T-cell (primary cell): ENCODE measurements at places on chromosomes 3 and 15. TPM values are rescaled to one million over a fixed set of nuclear protein-coding genes. Genes with fewer than 3 reads are reported as not detected.

- no peaks in the 10 kb centered on the region for H3K27me3 ChIP-seq
- DNase-seq = no peak
- H3K4me1 ChIP-seq = no peaks in the 10 kb centered on the region
- no peak overlapping the region for H3K4me3 ChIP-seq
Observed at GRCh38 chr3:2940062-2940461, 170.1 kb downstream of the IL5RA start.

DNA sequence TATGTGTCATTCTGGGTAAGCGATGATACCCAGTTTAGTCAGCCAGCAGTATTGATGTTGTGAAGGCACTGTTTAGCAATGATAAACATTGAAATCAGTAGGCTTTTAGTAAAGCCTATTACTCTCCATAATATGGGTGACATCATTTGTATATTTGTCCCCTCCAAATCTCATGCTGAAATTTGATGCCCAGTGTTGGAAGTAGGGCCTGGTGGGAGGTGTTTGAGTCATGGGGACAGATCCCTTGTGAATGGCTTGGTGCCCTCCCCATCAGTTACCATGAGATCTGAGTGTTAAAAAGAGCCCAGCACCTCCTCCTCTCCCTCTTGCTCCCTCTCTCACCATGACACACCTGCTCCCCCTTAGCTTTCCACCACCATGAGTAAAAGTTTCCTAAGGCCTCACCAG, 31.4 kb upstream of the FAN1 start:
- no peaks in the 10 kb centered on the region for H3K27me3 ChIP-seq
- H3K27ac ChIP-seq = no peak overlapping the region
- no peak for DNase-seq
- H3K4me1 ChIP-seq = no peaks in the 10 kb centered on the region
- no peaks in the 10 kb centered on the region for H3K36me3 ChIP-seq

DNA sequence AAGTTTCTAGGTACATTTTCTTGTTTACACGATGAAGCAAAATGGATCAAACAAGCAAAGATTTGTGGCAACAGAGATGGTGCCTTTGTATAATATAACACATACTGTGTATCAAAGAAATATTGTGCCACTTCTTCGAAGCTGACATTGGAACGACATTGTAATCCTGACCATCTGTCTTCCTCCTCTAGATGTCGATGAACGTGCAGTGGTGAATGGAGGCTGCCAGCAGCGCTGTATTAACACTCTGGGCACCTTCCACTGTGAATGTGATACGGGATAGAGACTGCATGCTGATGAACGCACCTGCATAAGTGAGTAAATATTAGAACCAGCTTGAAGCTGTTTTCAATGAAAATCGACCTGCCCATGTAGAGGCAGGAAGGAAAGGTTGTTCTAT, 613.3 kb upstream of the GOLIM4 start:
- no peak overlapping the region for H3K27ac ChIP-seq
- no peaks in the 10 kb centered on the region for H3K36me3 ChIP-seq
- no peaks in the 10 kb centered on the region for H3K4me1 ChIP-seq
- no peak for DNase-seq

DNA sequence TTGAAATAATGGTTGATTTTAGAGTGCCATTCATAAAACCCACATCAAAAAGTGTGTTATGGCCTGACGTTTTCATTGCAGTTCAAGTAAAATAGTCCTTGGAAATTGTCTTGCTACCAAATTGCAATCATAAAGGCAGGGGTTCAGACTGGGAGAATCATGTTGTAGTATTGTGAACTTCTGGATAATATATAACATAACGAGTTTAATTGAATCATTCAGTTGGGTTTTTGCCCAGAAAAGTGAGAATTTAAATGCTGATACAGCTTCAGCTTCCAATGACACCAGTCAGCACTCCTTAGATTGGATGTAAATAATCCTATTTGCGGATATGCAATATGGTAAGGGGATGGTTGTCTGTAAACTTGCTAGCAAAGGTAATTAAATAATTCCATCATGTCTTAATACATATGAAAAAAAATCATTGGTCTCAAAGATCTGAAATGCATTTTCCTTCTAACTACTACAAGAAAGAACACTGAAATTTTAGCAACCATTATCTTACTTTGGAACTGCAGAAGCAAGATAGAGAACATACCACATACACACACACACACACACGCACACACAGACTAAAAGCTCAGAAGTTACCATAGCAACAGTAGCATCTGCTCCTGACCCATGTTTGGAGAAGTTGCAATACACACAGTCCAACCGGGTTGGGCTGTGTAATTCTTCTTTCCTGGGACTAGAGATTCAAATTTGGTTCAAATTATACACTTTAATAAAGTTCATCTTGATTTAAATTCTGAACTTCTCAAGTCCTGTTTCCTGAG, 686.2 kb upstream of the NR2F2 start:
- H3K36me3 ChIP-seq = no peaks in the 10 kb centered on the region
- DNase-seq = no peak
- H3K4me1 ChIP-seq = no peaks in the 10 kb centered on the region
- H3K4me3 ChIP-seq = no peak overlapping the region
- no peak overlapping the region for H3K27ac ChIP-seq

DNA sequence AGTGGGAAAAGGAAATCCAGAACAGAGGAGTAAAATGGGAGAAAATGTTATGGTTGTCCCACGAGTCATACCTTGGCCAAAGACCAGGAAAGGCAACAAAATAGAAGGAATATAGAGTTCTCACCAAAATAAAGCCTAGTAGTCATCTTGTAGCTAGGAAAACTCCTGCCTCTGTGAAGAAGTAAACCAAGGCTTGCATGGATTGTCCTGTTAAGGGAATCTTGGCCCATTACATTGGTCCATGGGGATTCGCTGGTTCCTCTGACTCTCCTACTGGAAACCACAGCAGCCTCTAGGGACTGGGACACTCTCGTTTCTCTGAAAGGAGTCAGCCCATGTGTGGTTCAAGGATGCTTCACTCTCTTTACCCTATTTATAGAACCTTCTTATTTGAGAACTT, 62.9 kb upstream of the FNDC3B start:
- no peaks in the 10 kb centered on the region for H3K27me3 ChIP-seq
- no peak overlapping the region for H3K27ac ChIP-seq

The BFSP2 gene
- not detected for total RNA-seq

DNA sequence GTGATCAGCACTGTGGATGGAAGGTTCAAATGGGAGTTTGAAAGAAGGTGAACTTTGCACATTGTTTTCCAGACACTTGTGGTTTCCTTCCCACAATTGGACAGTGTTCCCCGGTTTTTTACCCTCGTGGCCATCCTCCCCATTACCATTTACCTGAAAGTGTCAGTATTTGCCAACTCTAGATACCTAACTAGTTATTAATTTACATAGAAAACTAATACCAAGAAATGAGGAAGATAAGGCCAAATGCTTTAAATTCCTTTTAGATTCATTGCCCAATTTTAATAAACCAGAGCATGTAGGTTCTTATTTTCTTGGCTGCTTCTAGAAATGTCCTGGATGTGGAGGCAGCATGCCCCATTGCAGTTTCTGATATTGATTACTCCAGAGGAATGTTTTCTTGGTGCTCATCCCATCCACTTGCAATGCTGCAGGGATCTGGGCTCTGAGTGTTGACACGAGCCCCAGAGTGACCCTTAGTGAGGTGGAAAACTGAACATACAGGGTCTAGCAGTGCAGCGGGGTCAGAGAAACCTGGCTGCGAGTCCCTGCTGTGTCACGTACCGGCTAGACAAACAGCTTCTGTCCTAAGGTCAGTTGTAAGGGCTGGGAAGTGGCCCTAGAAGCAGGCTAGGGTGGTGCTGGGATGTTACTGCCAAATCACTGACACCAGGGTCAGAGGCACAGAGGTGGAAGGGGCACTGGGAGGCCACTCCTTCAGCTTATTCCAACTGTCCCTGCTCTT, 23.5 kb downstream of the LSM3 start:
- H3K36me3 ChIP-seq = no peaks in the 10 kb centered on the region
- no peak for DNase-seq
- no peak overlapping the region for H3K27ac ChIP-seq
- no peak overlapping the region for H3K4me3 ChIP-seq
- no peaks in the 10 kb centered on the region for H3K4me1 ChIP-seq

DNA sequence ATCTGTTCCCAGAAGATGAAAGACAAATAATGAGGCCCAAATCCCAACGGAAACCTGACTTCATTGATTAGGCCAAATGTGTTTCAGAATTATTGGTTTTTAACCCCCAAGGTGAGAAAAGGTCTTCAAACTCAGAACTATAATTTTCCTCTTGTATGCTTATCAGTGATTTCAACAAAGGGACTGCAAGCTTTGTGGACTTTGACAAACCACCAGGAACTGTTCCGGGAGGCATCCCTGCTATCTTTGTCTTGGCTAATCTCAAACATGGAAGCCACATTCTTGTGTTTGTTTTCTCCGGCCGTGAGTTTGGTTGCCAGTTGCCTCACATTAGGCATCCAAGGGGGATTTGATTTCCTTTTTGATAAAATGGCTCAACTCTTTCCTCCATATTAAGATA, 19.5 kb downstream of the ARHGEF3 start:
- DNase-seq = no peak
- H3K4me1 ChIP-seq = peaks cover 63% of the 10 kb centered on the region
- peaks cover 26% of the 10 kb centered on the region for H3K36me3 ChIP-seq
- H3K27me3 ChIP-seq = no peaks in the 10 kb centered on the region

- H3K36me3 ChIP-seq = no peaks in the 10 kb centered on the region
- H3K27me3 ChIP-seq = no peaks in the 10 kb centered on the region
- H3K4me3 ChIP-seq = no peak overlapping the region
- H3K4me1 ChIP-seq = no peaks in the 10 kb centered on the region
- no peak overlapping the region for H3K27ac ChIP-seq
- no peak for DNase-seq
Observed at GRCh38 chr3:85576091-85576690, 617.4 kb downstream of the CADM2 start.

DNA sequence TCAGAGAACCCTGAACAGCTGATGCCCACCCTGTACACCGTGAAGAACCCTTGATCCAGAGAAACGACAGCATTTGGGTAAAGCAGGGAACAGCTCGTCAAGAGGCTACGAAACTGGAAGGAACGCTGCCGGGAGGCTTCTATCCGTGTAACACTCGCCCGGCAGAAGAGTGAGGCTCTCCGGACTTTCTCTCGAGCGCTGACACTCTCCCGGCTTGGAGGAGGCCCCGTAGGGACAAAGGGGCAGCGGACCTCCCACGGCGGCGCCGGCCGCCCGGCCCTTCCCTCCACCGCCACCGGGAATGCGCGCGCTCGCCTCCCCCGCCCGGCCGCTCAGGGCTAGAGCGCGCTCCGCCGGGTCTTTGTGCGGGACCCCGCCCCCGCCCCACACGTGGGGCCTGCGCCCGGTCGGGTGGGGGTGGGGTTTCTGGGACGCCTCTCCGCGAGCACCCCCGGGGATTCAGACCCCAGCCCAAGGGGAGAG, 1.7 kb downstream of the HYAL2 start:
- peaks cover 6% of the 10 kb centered on the region for H3K4me1 ChIP-seq
- peak overlapping the region; percentile 84 for H3K4me3 ChIP-seq
- H3K27ac ChIP-seq = peak overlapping the region; percentile 35
- no peaks in the 10 kb centered on the region for H3K36me3 ChIP-seq
- no peak for DNase-seq

- no peak for DNase-seq
- no peak overlapping the region for H3K4me3 ChIP-seq
- no peaks in the 10 kb centered on the region for H3K4me1 ChIP-seq
Observed at GRCh38 chr3:150255413-150255812, 152.7 kb upstream of the TSC22D2 start.

The EDC3 gene
- total RNA-seq = 39.8 TPM

DNA sequence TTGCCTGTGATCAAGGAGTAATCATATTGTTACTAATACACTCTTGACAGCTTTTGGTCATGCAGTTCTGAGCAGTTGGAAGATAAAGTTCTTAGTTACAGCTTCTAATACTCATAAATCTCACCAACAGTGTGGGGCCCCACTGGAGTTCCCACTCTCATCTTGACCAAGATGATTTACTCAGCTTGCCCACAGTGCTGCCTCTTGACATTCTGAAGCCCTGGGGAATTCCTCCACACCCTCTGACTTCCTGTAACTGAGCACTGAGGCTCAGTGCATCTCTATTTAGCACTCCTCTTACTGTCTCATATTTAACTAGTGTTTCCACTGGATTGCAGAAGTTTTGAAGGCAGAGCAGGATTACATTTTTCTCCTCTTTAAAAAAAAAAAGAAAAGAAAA, 1.9 kb upstream of the ARL6IP5 start:
- no peaks in the 10 kb centered on the region for H3K36me3 ChIP-seq
- DNase-seq = peak; percentile 44
- H3K27ac ChIP-seq = peak overlapping the region; percentile 90
- no peaks in the 10 kb centered on the region for H3K27me3 ChIP-seq
- H3K4me1 ChIP-seq = peaks cover 61% of the 10 kb centered on the region
- peak overlapping the region; percentile 47 for H3K4me3 ChIP-seq

GRCh38 chr15:55221090-55222011, 24.6 kb upstream of the RSL24D1 start:
- DNase-seq = no peak
- peaks cover 33% of the 10 kb centered on the region for H3K4me1 ChIP-seq
- no peaks in the 10 kb centered on the region for H3K36me3 ChIP-seq
- H3K27ac ChIP-seq = peak overlapping the region; percentile 50
- no peaks in the 10 kb centered on the region for H3K27me3 ChIP-seq

The DENND6A gene
- 32.5 TPM for total RNA-seq

GRCh38 chr3:45940781-45941365, 2.4 kb upstream of the CXCR6 start:
- peaks cover 12% of the 10 kb centered on the region for H3K36me3 ChIP-seq
- no peak for DNase-seq
- no peak overlapping the region for H3K4me3 ChIP-seq
- H3K27me3 ChIP-seq = no peaks in the 10 kb centered on the region

DNA sequence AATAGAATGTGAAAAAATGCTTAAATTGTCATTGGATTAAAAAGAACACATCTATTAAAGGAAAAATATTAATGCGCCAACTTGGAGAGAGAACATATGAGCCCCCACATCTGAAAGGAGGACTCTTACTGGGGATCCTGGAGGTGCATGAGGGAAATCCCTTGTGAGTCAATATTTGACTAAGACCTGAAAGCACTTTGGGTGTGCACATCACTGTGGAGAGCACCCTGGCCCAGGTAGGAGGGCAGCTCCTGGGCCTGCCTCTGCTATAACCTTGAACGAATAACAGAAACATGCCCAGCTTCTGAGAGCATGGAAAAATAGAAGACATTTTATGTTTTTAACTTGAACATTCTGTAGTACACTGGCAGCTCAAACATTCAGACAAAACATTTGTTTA, 199.8 kb downstream of the GAP43 start:
- H3K27ac ChIP-seq = no peak overlapping the region
- no peak overlapping the region for H3K4me3 ChIP-seq
- DNase-seq = no peak
- no peaks in the 10 kb centered on the region for H3K36me3 ChIP-seq
- no peaks in the 10 kb centered on the region for H3K4me1 ChIP-seq
- no peaks in the 10 kb centered on the region for H3K27me3 ChIP-seq
